ENCODE measurements at places on chromosomes 2 and 18.

- DNase-seq, result no peak
Measured at GRCh38 chr2:144515099-144515695, 4.7 kb downstream of the ZEB2 start.

DNA sequence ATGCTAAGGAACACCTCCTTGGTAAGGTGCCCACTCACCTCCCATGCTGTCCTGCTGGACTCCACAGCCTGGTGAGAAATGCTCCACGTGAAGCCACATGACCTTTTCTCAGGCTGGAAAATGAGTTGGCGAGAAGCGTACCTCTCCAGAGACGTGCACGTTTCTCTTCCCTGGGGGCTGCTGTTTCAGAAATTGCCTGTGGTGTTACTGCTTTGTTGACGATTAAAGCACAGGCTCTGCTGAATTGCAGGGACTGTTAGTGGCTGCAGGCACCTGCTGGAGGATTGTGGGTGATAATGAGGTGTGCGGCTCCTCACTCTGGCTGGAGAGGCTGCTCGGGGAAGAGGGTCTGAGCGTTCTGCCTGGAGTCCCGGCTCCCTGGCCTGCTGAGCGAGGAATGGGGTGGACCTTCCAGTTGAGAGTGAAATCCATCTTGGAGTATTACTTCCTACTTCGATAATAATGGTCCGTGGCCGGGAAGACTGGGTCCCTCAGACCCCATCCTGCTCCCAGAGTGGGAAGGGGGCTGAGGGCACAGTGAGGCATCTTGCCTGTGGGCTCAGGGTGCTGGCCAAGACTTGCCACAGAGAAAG lies 199.3 kb upstream of the HDAC4 start:
- no peak for DNase-seq

GRCh38 chr2:65602603-65603235 lies 170.3 kb upstream of the SPRED2 start:
- no peak for DNase-seq

GRCh38 chr2:153543635-153544071 lies 65.1 kb upstream of the RPRM start:
- no peak for DNase-seq

- DNase-seq, result no peak
Measured at GRCh38 chr18:36835927-36836326, 7.0 kb downstream of the KIAA1328 start.

GRCh38 chr18:74897971-74898657 lies 300.4 kb downstream of the ZNF407 start:
- no peak for DNase-seq

GRCh38 chr2:178592655-178593054 lies 112.4 kb downstream of the PLEKHA3 start:
- DNase-seq, result no peak
